Mesenteric fat pad (tissue), 1 donor: ENCODE measurements at places on chromosomes 13 and 19.

GRCh38 chr13:34338102-34338501 lies 520.2 kb downstream of the RFC3 start:
- no peak for DNase-seq

DNA sequence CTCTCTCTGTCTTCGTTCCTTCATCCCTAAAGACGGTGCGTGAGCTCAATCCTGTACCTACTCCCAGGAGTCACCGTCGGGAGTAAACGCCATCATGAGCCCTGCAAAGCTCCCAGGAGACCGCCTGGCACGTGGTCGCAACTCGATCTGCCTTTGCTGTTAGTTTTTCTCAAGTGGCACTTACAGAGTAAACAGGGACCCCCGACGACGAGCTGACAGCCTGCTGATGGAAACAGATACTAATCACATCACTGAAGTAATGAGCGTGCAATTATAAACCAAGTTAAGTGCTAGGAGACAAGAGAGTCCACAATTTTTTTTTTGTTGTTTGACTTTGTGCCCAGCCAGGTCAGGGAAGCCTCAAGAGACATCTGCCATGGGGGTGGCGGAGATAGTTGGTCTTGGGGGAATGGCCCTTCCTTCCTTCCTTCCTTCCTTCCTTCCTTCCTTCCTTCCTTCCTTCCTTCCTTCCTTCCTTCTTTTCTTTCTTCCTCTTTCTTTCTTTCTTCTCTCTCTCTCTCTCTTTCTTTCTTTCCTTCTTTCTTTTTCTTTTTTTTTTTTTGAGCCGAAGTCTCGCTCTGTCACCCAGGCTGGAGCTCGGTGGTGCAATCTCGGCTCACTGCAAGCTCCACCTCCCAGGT lies 23.6 kb downstream of the CACNG6 start:
- DNase-seq = no peak

DNA sequence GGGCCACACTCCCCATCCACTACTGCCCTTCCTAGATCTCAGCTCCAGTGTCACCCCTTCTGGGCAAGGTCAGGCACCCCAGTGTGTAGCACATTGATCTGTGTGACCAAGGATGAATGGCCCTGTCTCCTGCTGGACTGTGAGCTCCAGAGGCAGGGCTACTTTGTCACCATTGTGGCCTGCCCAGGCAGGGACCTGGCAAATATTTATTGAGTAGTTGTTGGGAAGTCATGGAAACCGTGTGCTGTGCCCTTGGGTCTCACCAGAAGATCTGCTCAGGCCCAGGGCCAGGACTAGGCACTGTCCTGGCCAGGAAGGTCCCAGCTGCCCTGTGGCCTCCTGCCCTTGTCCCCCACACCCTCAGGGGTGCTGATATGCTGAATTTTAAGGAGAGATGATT lies 10.5 kb downstream of the NACC1 start:
- DNase-seq = no peak

DNA sequence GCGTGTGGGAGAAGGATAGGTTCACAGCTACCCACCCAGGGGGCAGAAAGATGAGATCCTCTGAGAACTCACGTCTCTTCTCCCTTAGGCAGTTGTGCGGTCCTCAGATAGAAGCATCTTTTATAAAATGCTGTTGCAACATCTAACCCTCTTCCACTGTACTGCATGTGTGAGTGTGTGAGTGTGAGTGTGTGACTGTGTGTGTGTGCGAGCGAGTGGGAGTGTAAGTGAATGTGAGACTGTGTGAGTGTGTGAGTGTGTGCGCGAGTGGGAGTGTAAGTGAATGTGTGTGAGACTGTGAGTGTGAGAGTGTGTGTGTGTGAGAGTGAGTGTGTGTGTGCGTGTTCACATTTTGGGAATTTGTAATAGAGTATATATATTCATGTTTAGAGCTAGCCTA lies 55.6 kb upstream of the F7 start:
- DNase-seq = no peak

GRCh38 chr19:38034492-38034860 lies 127.5 kb downstream of the SIPA1L3 start:
- DNase-seq = no peak
